Large intestine (tissue), 12 donors: ENCODE measurements at places on chromosomes 7 and 10. TPM values are rescaled to one million over a fixed set of nuclear protein-coding genes. Genes with fewer than 3 reads are reported as not detected.

Gene STK31
- polyA plus RNA-seq: 0.52 TPM

Gene CPED1
- 12.1 TPM for polyA plus RNA-seq

Gene ANKRD61
- 2.4 TPM for polyA plus RNA-seq

Gene PKD2L1
- 0.48 TPM for polyA plus RNA-seq

Gene CNTNAP2
- polyA plus RNA-seq: 12.9 TPM

Gene CALHM3
- polyA plus RNA-seq: 0.13 TPM

Gene CPEB3
- polyA plus RNA-seq: 4.6 TPM

Gene TMEM270
- 0.10 TPM for polyA plus RNA-seq

Gene SERPINE1
- polyA plus RNA-seq: 1.7 TPM

Gene SGCE
- polyA plus RNA-seq: 36.2 TPM

Gene GDF2
- not detected for polyA plus RNA-seq

Gene NKX2-3
- 22.1 TPM for polyA plus RNA-seq

Gene AMPH
- polyA plus RNA-seq: 5.5 TPM

Gene SCART1
- 2.3 TPM for polyA plus RNA-seq

Gene GBX1
- 0.07 TPM for polyA plus RNA-seq

Gene HOXA10
- polyA plus RNA-seq: 0.12 TPM

Gene GHRHR
- polyA plus RNA-seq: not detected
